ENCODE measurements at places on chromosomes 12 and 14.
A peak's percentile ranks its signal among the peaks of the same experiment; 100 is the strongest.

- H3K27ac ChIP-seq, result no peak overlapping the region
- no peak overlapping the region for H3K4me3 ChIP-seq
- DNase-seq, result no peak
- H3K4me1 ChIP-seq, result peaks cover 6% of the 10 kb centered on the region
- peaks cover 3% of the 10 kb centered on the region for H3K36me3 ChIP-seq
These were observed 2.1 kb downstream of the KCNC2 start for GRCh38 chr12:75207338-75208083.

- no peaks in the 10 kb centered on the region for H3K36me3 ChIP-seq
- H3K27me3 ChIP-seq, result no peaks in the 10 kb centered on the region
- peaks cover 37% of the 10 kb centered on the region for H3K4me1 ChIP-seq
- DNase-seq, result no peak
These were observed 108.6 kb downstream of the FOXN3 start for GRCh38 chr14:89308232-89308959.

DNA sequence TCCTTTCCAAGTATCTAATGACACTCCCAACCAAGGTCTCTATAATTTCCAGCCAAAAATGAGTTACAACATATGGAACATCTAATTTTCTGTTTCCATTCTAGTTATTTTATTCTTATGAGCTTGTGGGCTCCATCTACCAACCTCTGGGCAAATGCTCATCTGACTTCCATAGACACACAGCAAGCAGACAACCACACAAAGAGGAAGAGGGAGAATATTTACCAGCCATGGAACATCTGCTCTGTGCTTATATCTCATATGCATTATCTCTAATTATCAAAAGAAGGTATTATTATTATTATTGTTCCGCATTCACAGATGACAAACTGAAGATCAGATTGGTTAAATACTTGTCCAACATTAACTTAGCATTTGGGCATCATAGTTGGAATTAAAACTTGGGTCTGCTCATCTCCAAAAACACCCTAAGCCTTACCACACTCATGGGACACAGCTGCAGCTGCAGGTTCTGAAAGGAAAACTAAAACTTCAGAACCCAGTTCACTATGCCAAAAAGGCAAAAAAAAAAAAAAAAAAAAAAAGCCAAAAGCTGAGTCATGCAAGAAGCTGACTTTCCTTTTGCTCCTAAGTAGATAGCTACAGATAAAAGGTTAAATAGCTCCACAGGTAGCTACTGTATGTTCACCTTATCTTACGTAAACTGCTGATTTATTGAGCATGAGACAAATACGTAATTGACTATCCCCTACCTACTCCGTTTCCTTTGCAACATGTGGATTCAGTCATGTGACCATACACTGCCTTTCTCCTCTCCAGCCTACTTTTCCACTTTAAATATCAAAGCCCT is 23.6 kb upstream of the TCL1B start:
- H3K4me1 ChIP-seq, result peaks cover 3% of the 10 kb centered on the region
- peaks cover 29% of the 10 kb centered on the region for H3K27me3 ChIP-seq
- DNase-seq, result no peak
- H3K4me3 ChIP-seq, result no peak overlapping the region
- H3K36me3 ChIP-seq, result peaks cover 2% of the 10 kb centered on the region

DNA sequence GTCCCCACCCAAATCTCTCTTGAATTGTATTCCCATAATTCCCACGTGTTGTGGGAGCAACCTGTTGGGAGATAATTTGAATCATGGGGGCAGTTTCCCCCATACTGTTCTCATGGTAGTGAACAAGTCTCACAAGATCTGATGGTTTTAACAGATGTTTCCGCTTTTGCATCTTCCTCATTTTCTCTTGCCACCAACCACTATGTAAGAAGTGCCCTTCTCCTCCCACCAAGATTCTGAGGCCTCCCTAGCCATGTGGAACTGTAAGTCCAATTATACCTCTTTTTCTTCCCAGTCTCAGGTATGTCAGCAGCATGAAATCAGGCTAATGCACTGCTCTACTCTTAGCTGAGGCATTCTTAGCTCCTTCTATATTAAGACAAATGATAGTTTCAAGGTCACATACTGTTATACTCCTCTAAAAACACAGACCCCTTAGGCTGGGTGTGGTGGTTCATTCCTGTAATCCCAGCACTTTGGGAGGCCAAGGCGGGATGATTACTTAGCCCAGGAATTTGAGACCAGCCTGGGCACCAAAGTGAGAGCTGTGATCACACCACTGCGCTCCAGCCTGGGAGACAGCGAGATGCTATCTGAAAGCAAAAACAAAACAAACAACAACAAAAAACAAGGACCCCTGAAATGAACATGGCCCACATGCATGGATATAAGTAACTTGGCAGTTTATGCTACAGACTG is 3.6 kb downstream of the SCAF11 start:
- H3K4me3 ChIP-seq, result peak overlapping the region; percentile 88
- DNase-seq, result no peak
- peaks cover 10% of the 10 kb centered on the region for H3K36me3 ChIP-seq
- peaks cover 65% of the 10 kb centered on the region for H3K4me1 ChIP-seq

DNA sequence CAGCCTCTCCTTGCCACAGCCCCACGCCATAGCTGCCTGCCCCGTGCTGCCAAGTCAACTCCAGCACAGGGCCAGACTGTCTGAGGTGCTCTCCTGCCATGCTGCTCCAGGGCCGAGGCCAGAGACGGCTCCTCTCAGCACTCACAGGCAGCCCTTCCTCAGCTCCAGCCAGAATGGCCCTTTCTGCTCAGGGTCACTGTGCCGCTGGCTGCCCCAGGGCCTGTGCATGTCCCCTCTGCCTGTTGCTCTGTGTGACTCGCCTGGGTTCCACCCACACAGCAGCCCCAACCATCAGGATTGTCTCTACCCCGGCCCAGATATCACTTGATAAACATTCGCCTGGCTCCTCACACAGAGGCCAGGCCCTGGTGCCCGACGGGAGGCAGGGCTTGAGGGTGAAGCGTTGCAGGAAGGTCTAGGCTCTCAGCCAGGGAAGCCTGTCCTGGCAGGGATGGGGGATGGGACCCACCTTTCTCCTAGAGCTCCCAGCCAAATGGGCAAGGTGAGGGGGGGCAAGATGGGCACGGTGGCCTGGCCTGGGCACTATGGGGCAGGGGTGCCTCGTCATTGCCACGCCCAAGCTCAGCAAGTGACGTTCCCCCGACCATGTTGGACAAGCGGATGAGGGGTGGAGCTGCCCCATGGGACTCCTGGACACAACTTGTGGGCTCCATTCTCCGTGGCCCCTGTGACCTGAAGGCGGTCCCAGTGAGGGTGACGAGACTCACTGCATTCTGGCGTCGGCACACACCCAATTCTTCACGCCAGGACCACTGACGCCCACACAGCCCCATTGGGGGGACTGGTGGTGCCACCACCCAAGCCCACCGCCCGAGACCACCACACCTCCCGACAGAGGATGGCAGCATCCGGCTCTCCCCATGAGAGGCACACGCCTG is 27.4 kb upstream of the BTBD6 start:
- no peak overlapping the region for H3K27ac ChIP-seq
- peaks cover 13% of the 10 kb centered on the region for H3K36me3 ChIP-seq
- DNase-seq, result no peak
- no peak overlapping the region for H3K4me3 ChIP-seq
- no peaks in the 10 kb centered on the region for H3K4me1 ChIP-seq

- no peak for DNase-seq
- no peaks in the 10 kb centered on the region for H3K36me3 ChIP-seq
- no peak overlapping the region for H3K27ac ChIP-seq
These were observed 50.5 kb upstream of the DACT1 start for GRCh38 chr14:58587271-58587670.

DNA sequence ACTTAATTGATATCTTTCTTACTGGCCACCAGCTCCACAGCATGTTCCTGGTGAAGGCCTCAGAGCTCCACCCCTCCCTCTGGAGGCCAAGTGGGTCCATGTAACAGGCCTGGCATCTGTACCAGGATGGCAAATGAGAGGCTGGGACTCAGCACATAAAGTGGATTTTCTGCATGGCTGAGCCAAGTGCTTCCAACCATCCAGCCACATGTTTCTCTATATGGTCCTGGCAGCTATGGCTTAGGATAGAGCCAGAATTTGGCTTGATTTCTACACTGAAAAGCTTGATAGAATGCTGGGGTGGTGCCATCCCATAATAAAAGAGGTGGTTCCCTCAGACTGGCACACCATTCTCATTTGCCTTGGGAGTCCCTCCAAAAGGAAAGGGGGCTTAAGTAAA is 94.1 kb downstream of the PAX9 start:
- no peak overlapping the region for H3K27ac ChIP-seq
- DNase-seq, result no peak
- no peak overlapping the region for H3K4me3 ChIP-seq
- no peaks in the 10 kb centered on the region for H3K4me1 ChIP-seq

DNA sequence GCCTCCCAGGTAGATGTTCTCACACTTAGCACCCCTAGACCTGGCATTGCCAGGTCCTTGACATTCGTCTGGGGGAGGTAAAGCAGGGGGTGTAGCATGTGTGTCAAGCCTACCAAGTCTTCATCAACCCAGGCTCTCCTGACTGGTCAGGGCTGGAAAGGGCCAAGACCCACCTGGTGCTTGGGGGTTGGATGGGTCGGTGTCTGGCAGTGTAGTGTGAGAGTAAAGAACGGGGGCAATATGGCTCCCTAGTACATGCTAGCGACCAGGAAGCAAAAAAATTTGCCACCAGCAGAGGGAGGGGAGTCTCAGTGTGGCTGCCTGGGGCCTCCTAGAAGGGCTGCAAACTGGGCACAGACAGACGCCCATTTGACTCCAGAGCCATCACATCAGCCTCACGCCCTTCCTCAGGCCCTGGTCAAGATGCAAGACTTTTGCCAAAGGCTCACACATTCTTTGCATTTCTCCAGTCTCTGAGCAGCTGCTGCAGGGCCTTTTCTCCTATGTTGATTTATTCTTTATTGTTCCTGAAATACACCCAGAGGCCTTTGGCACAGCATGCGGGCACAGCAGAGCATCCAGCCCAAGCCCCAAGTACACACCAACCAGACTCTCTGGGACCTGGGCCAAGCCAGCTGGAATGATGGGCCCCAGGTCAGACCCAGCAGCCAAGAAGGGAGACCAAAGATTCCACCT is 38.3 kb upstream of the PNMA1 start:
- no peaks in the 10 kb centered on the region for H3K36me3 ChIP-seq
- peak overlapping the region; percentile 96 for H3K27ac ChIP-seq
- H3K4me1 ChIP-seq, result peaks cover 86% of the 10 kb centered on the region
- H3K4me3 ChIP-seq, result peak overlapping the region; percentile 92
- DNase-seq, result no peak
- H3K27me3 ChIP-seq, result no peaks in the 10 kb centered on the region

- no peaks in the 10 kb centered on the region for H3K27me3 ChIP-seq
- DNase-seq, result no peak
- no peak overlapping the region for H3K27ac ChIP-seq
These were observed 8.1 kb upstream of the SLC15A5 start for GRCh38 chr12:16285586-16285985.

- H3K4me1 ChIP-seq, result peaks cover 39% of the 10 kb centered on the region
- peaks cover 2% of the 10 kb centered on the region for H3K36me3 ChIP-seq
- no peaks in the 10 kb centered on the region for H3K27me3 ChIP-seq
- H3K27ac ChIP-seq, result no peak overlapping the region
- no peak overlapping the region for H3K4me3 ChIP-seq
These were observed 3.8 kb downstream of the PDE6H start for GRCh38 chr12:14976658-14977057.

GRCh38 chr12:50981319-50982239 is 29.2 kb downstream of the HIGD1C start:
- H3K4me1 ChIP-seq, result peaks cover 11% of the 10 kb centered on the region
- H3K27ac ChIP-seq, result no peak overlapping the region
- DNase-seq, result no peak
- H3K36me3 ChIP-seq, result peaks cover 3% of the 10 kb centered on the region
- H3K4me3 ChIP-seq, result no peak overlapping the region

GRCh38 chr14:90849787-90850444 is 33.7 kb upstream of the TTC7B start:
- no peak for DNase-seq
- H3K36me3 ChIP-seq, result peaks cover 2% of the 10 kb centered on the region
- H3K27me3 ChIP-seq, result no peaks in the 10 kb centered on the region
- no peak overlapping the region for H3K4me3 ChIP-seq

DNA sequence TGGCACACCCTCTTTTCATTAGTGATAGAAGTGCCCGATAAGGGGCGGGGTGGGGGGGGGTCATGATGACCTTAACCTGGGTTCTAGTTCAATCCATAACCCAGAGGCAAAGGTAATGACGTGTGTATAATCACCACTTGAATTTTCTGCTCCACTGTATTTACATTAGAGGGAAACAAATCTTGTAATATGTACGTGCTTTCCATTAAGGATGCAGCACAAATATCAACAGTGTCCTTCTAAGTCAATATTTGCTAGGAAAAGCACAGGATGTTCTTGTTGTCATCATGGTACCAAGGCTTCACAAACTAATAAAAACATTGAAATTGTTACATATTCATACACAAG is 121.2 kb upstream of the SLC38A2 start:
- no peak for DNase-seq
- no peaks in the 10 kb centered on the region for H3K4me1 ChIP-seq
- H3K36me3 ChIP-seq, result no peaks in the 10 kb centered on the region
- H3K27ac ChIP-seq, result no peak overlapping the region
- no peaks in the 10 kb centered on the region for H3K27me3 ChIP-seq
- no peak overlapping the region for H3K4me3 ChIP-seq

- peaks cover 14% of the 10 kb centered on the region for H3K4me1 ChIP-seq
- H3K4me3 ChIP-seq, result no peak overlapping the region
- DNase-seq, result no peak
- H3K27me3 ChIP-seq, result no peaks in the 10 kb centered on the region
These were observed 117.3 kb downstream of the LGMN start for GRCh38 chr14:92631098-92631497.

- no peak overlapping the region for H3K4me3 ChIP-seq
- no peaks in the 10 kb centered on the region for H3K36me3 ChIP-seq
- no peak for DNase-seq
- no peak overlapping the region for H3K27ac ChIP-seq
- no peaks in the 10 kb centered on the region for H3K27me3 ChIP-seq
- peaks cover 2% of the 10 kb centered on the region for H3K4me1 ChIP-seq
These were observed 90.6 kb upstream of the NUDT4 start for GRCh38 chr12:93287149-93287548.

GRCh38 chr12:71475280-71475679 is 35.7 kb downstream of the LGR5 start:
- no peaks in the 10 kb centered on the region for H3K36me3 ChIP-seq
- no peak for DNase-seq
- peaks cover 25% of the 10 kb centered on the region for H3K27me3 ChIP-seq
- H3K4me1 ChIP-seq, result peaks cover 6% of the 10 kb centered on the region

GRCh38 chr14:32211068-32211404 is 8.0 kb upstream of the RNU6-8 start:
- H3K36me3 ChIP-seq, result peaks cover 2% of the 10 kb centered on the region
- H3K27me3 ChIP-seq, result no peaks in the 10 kb centered on the region
- no peak overlapping the region for H3K4me3 ChIP-seq
- peaks cover 4% of the 10 kb centered on the region for H3K4me1 ChIP-seq
- DNase-seq, result no peak

- no peak overlapping the region for H3K27ac ChIP-seq
- peaks cover 16% of the 10 kb centered on the region for H3K4me1 ChIP-seq
- H3K4me3 ChIP-seq, result no peak overlapping the region
These were observed 14.5 kb upstream of the SLC38A2 start for GRCh38 chr12:46386877-46387629.

- peaks cover 24% of the 10 kb centered on the region for H3K27me3 ChIP-seq
- no peak for DNase-seq
- H3K36me3 ChIP-seq, result no peaks in the 10 kb centered on the region
These were observed 12.0 kb upstream of the CRY1 start for GRCh38 chr12:107105410-107105703.

- no peak overlapping the region for H3K27ac ChIP-seq
These were observed 9.0 kb upstream of the DCN start for GRCh38 chr12:91191513-91192111.

GRCh38 chr14:77985211-77985615 is 185.0 kb upstream of the NRXN3 start:
- H3K27ac ChIP-seq, result no peak overlapping the region
- peaks cover 8% of the 10 kb centered on the region for H3K4me1 ChIP-seq
- H3K27me3 ChIP-seq, result peaks cover 33% of the 10 kb centered on the region
- no peak for DNase-seq
- H3K36me3 ChIP-seq, result peaks cover 2% of the 10 kb centered on the region

Data from T-helper 17 cell (primary cell).